ENCODE measurements at places on chromosomes 16 and 17.

DNA sequence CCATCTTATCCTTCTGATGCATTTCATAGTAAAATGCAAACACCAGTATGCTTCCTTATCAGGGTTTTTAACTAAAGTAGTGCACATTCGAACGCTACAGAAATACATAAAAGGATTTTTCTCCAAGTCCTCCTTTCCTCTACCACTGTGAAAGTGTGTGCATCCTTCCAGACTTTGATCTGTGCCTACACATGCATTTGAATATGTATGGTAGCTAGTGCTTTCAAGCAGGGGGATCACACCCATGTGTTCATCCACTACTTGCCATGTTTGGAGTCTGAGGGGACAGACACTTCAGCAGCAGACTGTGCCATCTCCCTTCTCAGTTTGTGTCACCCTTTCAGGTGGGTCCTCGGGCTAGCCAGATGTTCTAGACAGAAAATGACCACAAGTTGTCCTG lies 14.9 kb downstream of the LDHD start:
- no peak for DNase-seq

DNA sequence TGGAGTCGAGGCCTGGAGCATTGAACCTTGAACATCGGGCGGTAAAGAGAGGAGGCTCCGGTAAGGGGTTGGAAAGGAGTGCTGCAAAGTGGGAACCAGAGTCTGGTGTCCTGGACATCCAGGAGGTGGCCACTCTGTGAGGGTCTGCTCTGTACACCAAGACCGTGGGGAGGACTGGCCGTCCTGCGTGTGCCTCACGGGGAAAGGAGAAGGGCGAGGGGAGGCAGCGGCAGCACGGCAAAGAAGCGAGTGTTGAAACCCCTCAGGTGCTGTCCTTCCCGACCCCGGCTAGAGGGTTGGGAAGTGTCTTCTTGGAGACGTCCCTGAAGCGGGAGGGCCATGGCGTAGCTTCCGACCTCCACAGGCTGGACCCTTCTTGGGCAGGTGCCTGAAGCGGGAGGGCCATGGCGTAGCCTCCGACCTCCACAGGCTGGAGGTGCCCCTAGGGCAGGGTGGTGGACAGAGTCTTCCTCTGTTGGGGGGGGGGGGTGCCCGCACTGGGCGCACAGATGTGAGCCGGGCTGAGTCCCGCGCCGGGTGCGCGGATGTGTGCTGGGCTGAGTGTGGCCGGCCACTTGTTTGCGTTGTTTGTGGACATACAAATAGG lies 42.0 kb downstream of the FOXK2 start:
- no peak for DNase-seq

- no peak for DNase-seq
These were observed 303.0 kb upstream of the IRX5 start for GRCh38 chr16:54627616-54628015.

DNA sequence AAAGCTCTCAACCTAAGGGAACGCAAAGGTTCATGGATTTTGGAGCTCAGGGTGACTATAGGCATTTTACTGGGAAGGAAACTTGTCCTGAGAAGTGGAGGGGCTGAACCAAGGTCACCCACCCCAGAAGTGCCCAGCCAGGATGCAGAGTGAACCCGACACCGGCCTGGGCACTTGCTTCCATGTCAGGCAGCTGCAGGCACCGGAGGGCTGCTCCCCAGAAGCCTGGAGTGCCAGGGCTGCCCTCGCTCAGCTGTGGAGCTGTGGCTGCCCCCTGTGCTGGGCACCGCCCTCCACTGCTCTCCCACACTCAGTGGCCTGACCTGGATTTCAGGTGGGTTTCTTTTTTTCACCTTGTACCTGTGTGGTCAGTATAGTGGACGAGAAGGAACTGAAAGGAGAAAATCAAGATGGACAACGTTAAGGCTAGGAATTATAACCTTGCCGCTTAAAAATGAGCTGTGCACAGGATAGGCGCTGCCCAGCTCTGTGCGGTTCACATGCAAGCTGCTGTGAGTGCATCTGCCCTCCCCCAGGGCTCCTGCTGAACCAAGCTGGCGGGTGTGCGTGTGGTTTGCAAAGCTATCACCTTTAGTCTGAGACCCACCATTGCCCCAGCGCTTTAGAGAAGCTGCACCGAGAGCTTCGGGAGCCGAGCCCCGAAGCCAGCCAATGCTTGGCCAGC lies 2.2 kb downstream of the MAPK8IP3 start:
- DNase-seq, result no peak

- no peak for DNase-seq
These were observed 336.2 kb upstream of the PMFBP1 start for GRCh38 chr16:72508191-72508590.

DNA sequence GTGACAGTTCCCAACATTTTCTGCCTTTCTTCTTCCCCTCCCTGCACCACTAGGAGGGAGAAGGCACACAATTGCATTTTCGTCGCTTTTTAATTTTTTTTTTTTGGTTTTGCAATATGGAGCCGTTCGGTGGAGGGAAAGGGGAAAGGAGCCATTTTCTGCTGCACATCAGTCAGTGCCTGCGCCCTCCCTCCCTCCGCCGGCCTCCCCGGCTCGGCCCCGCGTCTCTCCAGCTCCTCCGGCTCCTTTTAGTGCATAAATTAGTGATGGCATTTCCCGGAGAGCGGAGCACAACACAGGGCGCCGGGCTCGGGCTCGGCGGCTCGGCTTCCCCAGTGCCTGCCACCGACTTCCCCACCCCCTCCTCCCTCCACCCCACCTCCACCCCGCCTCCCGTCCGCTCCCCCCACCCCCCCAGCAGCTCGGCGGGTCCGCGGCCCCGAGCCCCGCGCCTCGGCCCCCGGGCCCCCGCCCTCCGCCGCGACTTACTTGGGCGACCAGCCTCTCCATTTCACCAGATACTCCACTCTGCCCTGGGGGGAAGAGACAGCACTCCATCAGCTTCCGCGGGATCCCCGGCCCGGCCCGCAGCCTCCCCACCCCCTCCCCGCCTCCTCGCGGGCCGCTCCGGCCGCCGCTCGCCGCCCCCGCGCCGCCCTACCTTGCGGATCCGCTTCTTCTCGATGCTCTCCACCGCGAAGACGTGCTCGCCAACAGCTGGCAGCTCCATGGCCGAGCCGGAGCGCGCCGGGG lies 542 bp downstream of the CBX4 start:
- no peak for DNase-seq

- no peak for DNase-seq
These were observed 498 bp downstream of the SMYD4 start for GRCh38 chr17:1829216-1829591.

GRCh38 chr16:30064729-30065101 lies 845 bp upstream of the ALDOA start:
- DNase-seq, result no peak

GRCh38 chr17:27770877-27771276 lies 29.5 kb downstream of the NOS2 start:
- no peak for DNase-seq

GRCh38 chr17:35229638-35230037 lies 13.2 kb upstream of the SLFN5 start:
- no peak for DNase-seq

- no peak for DNase-seq
These were observed 113.1 kb downstream of the IRX3 start for GRCh38 chr16:54173490-54173889.

GRCh38 chr16:53132406-53132805 lies 77.6 kb downstream of the CHD9 start:
- DNase-seq, result no peak

DNA sequence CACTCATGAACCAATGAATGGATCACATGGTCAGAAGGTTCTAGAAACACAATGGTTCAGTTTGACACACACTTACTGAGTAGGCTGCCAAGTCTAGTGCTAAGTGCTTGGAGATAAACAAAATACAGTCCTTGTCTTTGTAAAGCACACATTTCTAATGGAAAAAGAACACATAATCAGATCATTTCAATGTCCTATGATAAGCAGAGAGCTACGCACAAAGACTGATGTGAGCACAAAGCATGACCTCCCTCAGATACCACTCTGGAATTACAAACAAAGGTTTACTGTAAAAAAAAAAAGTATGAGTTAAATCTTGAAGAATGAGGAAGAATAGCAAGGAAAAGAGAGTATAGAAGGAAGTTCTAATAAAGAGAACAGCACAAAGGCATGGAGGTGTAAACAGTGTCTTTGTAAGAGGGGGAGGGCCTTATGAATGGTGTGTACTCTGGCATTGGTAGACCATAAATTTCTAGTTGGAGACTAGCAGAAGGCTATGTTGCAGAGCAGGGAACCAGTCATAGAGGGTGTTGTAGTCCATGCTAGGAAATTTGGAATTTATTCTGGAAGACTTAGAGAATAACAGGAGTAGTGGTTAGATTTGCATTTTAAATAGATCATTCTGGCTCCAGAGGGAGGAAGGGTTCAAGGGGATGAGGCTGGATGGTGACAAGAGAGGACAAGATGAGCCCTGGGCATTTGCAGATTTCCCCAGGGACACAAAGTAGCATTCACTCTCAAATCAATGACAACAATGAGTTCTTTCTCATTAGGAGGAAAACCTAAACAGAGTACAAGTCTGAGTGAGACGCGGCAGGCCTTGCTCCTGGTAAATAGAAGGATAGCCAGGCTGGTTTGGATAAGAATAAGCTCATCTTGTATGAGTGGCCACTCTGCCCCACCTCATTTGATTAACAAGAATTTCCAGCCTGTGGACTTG lies 468.0 kb downstream of the TOX3 start:
- DNase-seq, result no peak

- DNase-seq, result no peak
These were observed 520.8 kb downstream of the GRIN2A start for GRCh38 chr16:9661336-9662017.

DNA sequence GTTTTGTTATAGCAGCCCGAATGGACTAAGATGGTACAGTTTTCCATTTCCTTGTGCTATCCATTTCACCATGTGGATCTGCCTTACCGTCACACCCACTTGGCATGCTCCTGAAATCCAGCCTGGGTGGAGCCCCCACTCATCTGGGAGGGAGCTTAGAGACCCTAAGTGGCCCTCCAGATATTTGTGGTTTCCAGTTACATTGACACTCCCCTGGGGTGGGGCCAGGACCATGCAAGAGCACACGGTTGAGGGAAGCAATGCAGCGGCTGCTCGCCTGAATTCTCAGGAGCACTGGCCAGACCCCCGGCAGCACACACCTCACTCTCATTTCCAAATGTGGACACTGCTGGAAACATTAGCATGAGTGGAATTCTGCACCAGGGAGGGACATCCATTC lies 231.1 kb downstream of the UTP18 start:
- DNase-seq, result no peak

DNA sequence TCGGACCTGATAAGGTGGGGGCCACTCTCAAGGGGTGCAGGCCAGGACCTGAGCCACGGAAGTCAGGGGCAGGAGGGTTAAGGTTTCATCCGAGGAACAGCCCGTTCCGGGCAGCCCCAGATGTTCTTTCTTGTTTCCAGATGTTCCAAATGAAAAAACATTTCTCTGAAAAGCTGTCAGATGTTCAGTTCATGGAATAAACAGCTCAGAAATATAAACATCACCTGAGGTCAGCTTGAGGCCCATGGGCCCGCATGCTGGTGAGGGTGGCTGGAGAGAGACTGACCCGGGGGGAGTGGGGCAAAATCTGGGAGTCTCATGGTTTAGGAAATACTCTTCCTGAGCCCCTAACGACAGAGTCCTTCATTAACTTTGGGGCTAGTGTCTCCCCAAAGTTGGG lies 1.5 kb upstream of the CD79B start:
- DNase-seq, result no peak

DNA sequence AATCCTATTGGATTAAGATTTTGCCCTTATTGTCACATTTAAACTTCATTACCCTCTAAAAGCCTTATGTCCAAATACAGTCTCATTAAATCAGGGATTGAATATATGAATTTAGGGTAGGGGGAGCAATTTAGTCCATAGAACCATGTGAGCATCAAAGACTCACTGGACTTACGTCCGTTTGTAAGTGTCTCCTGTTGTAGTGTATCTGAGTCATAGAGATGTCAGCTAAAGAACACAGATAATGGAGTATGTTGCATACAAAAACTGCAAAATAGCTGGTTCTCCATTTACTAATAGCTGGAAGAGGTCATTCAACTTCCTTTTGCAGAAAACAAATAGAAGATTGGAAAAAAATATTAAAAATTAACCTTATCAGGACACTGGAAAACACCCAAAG lies 599.1 kb upstream of the SOX9 start:
- DNase-seq, result no peak

- no peak for DNase-seq
These were observed 1.7 kb downstream of the ARHGAP27 start for GRCh38 chr17:45430738-45431530.

DNA sequence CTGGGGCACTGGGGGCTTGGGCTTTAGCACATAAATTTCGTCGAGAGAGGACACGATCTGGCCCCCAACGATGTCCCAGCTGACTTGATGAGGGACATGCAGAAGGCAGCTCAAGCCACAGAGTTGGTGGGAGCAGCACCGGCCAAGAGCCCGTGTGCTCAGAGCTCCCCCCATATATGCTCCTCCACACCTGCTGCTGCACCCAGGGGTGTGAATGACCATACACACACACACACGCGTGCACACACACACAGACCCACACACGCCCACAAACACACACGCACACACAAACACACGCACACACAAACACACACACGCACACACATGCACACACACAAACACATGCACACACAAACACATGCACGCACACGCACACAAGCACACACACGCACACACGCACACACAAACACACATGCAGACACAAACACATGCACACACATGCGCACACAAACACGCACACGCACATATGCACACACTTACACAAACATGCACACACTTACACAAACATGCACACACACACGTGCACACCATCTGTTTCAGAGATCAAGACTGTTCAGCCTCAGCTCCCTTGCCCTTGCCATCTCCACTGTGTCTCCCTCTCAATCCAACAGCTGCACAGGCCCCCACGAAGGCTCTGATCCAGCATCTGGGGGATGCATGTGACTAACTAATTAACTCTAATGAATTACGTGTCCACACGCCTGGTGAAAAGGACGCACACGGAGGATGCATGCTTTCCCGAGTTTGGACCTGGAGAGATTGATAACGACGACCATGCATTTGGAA lies 85.6 kb upstream of the TNRC6C start:
- no peak for DNase-seq

DNA sequence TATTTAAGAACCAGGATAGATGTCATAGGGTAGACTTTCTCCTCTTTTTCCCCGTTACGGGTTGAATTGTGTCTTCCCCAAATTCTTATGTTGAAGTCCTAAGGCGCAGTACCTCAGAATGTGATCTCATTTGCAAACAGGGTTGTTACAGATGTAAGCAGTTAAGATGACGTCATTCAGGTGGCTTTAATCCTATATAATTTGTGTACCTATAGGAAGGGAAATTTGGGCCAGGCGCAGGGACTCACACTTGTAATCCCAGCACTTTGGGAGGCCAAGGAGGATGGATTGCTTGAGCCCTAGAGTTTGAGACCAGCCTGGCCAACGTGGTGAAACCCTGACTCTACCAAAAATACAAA lies 99.5 kb upstream of the DHX40 start:
- DNase-seq, result no peak

Data from vagina (tissue), 2 donors.